ELF-1 (cell line): ENCODE measurements at places on chromosomes 1 and 21.

DNA sequence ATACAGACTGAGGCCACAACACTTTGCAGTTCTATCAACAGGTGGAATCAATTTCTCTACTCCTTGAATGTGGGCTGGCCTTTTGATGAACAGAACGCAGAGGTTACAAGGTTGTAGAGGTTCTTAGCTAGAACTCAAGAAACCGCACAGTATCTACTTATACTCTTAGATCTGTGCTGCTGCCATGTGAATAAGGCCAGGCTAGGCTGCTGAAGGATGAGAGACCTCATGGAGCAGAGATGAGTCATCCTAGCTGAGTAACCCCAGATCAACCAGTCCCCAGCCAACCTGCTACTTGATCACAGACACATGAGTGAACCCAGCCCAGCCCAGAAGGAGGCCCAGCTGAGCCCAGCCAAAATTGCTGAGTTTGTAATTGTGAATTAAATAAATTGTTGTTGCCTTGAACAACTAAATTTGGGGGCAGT is 35.3 kb upstream of the BCAR3 start:
- DNase-seq = no peak

- peak; percentile 80 for DNase-seq
Observed at GRCh38 chr1:6423321-6423999, 1.1 kb upstream of the ESPN start.

- no peak for DNase-seq
Observed at GRCh38 chr1:40803447-40803846, 19.9 kb downstream of the KCNQ4 start.

DNA sequence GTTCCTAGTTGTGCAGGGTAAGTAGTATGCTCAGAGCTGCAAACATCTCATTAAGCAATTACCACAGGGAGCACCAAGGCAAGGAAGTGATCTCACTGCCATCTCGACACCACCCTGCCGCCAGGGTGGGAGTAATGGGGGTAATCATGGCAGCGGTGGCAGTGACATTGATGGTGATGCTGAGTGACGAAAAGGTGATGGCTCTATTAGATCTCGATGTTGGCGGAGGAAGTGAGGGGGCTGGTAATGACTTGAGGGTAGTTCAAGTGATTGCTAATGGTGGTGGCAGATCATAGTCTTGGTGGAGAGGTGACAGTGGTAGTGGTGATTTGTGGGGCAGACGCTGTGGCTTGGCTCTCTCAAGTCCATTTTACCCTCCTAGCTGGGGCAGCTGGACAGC is 25.4 kb upstream of the TENT5B start:
- DNase-seq = no peak

GRCh38 chr1:1777950-1778662 is at the start of gene NADK:
Gene NADK, minus strand, starts transcription at chr1:1778470. Its CDS starts 13,064 bp downstream, at chr1:1765406.
- DNase-seq = peak; percentile 44

GRCh38 chr1:79235301-79236002 is 228.9 kb upstream of the ADGRL4 start:
- DNase-seq = no peak

GRCh38 chr1:238558156-238558555 is 667.4 kb upstream of the ZP4 start:
- DNase-seq = no peak

GRCh38 chr1:234953655-234954405 is 174.8 kb downstream of the TOMM20 start:
- DNase-seq = no peak

GRCh38 chr1:246580497-246581370 is 14.5 kb downstream of the CNST start:
- DNase-seq = no peak

- no peak for DNase-seq
Observed at GRCh38 chr1:214143006-214143992, 137.7 kb upstream of the SMYD2 start.

DNA sequence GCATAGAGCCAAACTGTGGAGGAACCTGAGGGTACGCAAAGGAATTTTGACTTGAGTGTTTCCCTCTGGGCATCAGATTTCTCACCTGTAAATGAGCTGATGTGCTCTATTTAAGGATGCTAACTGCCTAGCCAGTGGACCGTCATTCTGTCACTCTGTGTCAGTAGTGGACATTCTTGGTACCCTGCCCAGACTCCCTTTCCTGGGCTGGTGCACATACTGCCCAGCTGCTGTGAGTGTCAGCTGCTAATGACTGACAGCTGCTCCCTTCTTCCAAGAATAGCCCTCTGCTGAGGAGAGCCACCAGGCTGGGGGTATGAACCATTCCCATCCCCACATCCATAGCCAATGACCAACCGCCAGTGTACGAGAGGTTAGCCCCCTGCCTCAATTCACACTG is 193.1 kb upstream of the DAB1 start:
- no peak for DNase-seq

- no peak for DNase-seq
Observed at GRCh38 chr1:78153092-78153736, 107.4 kb downstream of the GIPC2 start.

DNA sequence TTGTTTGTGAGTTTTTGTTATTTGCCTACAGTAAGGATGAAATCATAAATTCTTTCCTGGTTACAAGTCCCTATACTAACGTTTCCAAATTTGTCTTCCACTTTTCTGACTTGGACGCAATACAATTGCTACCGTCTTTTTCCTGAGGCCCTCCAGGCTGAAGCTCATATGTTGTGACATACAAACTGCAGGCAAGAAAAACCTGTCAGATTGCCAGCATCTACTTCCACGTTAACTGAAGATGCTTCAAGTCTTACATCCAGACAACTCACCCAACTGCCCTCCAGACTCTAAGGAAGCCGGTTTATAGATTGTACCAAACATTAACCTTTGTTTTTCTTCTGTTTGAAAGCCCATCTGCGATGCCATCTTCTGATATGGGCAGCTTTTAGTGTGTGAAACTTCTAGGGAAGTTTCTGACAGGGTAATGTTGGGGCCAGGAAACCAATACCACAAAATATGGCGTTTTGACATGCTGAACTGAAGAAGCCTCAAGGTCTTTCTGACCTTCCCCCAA is 21.4 kb upstream of the RNF11 start:
- DNase-seq = no peak

DNA sequence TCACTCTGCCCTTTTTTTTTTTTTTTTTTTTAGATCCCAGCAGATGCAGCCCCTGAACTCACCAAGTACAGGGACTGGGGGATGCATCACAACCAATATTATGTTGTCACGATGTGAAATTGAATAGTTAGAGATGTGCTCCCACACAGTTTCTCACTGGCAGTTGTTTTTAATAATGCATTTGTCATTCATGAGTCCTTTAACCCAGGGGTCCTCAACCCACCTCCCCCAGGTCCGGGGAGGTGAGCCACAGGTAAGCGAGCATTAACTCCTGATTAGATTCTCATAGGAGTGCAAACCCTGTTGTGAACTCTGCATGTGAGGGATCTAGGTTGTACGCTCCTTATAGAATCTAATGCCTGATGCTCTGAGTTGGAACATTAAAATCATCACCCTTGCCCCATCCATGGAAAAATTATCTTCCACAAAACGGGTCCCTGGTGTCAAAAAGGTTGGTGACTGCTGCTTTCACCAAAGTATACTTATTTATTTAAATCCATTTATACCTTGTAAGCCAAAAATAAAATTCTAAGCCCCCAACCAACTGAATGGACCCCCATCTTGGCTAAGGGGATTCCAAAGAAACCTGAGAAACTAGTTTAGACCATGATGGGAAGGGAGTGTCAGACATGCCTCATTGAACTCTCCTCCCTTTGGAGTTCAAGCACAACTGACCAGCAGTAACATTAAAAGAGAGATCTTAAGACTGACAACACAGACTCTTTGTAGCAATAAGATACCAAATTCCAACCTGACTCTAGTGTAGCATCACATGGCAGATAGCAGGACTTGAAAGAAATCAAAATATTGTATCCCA is 119.3 kb upstream of the ATP1A1 start:
- DNase-seq = no peak

DNA sequence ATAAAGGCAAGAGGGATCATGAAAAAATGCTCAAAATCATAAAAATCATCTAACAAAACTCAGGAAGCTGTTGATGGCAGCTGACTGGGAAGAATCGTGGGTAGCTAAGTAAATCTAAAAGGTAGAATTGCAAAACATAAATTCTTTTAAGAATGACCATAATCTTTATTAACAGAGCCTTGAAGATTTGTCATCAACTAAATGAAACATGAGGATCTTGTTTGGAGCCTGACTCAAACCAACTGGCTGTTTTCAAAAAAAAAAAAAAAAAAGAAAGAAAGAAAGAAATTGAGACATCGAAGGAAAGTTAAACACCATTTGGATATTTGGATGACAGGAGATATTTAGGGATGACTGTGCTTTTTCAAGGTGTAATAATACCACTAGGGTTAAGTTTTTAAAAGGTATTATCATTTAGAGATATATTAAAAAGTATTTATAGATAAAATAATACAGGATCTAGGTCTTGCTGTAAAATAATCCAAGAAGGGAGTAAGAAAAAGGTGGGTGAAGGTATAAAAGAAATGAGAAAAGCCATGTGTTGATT is 48.6 kb downstream of the CD34 start:
- no peak for DNase-seq

DNA sequence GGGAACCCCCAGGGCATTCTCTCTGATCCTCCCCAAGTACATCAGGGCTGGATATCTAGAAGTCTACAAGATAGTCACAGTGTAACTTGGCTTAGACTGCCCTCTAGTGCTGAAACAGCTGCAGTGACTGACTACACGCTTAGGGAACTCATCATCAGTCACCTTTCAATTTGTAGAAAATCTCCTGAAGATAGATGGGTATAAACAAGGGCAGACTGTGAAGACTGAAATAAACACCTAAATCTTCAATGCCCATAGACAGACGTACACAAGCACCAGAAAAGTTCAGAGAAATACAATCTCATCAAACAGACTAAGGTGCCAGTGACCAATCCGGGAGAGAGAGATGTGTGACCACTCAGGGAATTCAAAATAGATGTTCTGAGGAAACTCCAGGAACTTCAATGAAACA is 46.6 kb downstream of the PACC1 start:
- DNase-seq = peak; percentile 77

GRCh38 chr1:74586253-74586897 is 74.0 kb upstream of the LRRC53 start:
- no peak for DNase-seq

GRCh38 chr21:42557420-42557819 is 43.8 kb downstream of the SLC37A1 start:
- DNase-seq = no peak

DNA sequence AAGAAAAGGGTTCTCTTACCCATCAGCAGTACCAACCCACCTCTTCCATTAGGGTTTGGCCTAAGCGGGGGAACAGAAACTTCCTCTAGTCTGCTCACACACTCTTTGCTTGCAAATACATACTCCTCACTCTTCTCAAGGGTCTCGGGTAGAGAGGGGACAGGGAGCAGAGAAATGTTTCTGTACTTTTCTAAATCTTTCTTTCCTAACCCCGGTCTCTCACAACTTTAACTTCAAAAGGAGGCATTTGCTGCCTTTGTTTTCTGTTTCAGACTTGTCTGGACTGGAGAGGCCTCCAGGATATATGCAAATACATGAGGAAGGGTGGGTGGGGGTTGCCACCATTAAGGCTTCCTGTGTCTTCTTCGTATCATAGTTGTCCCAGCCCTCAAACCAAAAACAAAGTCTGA is 10.5 kb upstream of the LAX1 start:
- DNase-seq = no peak

- peak; percentile 83 for DNase-seq
Observed at GRCh38 chr1:110207831-110208230, 2.3 kb upstream of the KCNC4 start.

- DNase-seq = no peak
Observed at GRCh38 chr1:204461331-204462228, 33.0 kb downstream of the PIK3C2B start.

- DNase-seq = no peak
Observed at GRCh38 chr1:234489007-234489697, 10.2 kb upstream of the TARBP1 start.

DNA sequence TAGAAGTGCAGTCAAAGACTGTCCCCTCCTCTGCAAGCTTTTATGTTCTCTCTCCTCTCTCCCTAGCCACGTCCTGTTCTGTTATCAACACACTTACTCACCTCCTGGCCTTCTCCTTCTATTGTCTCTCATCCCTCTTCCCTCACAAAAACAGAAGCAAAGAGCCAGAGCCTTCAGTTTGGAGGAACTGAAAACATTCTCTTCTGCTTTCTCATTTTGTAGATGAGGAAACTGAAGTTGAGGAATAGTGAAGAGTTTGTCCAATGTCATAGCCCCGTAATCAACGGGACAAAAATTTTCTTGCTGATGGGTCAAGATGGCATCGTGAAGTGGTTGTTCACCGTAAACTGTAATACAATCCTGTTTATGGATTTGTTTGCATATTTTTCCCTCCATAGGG is 1.9 kb downstream of the NLRP3 start:
- no peak for DNase-seq

DNA sequence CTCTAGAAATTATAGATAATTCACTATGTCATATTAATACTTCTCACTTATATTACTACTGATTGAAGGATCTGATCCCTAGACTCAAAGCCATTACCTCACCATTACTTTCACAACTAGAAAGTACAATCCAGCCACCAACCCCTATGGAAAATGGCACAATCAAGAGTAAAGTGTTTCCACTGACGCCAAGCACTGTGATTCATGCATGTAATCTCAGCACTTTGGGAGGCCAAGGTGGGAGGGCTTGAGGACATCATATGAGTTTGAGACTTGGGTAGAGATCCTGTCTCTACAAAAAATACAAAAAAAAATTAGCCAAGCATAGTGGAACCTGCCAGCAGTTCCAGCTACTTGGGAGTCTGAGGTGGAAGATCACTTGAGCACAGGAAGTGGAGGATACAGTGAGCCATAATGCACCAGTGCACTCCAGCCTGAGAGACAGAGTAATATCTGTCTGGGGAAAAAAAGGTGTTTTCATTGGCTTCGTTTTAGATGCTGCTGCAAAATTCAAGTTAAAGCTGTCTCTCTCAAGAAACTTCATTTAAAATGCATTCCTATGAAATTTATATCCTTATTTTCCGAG is 126.5 kb downstream of the AKT3 start:
- DNase-seq = no peak

- DNase-seq = no peak
Observed at GRCh38 chr1:109527098-109527811, 12.4 kb upstream of the GPR61 start.

DNA sequence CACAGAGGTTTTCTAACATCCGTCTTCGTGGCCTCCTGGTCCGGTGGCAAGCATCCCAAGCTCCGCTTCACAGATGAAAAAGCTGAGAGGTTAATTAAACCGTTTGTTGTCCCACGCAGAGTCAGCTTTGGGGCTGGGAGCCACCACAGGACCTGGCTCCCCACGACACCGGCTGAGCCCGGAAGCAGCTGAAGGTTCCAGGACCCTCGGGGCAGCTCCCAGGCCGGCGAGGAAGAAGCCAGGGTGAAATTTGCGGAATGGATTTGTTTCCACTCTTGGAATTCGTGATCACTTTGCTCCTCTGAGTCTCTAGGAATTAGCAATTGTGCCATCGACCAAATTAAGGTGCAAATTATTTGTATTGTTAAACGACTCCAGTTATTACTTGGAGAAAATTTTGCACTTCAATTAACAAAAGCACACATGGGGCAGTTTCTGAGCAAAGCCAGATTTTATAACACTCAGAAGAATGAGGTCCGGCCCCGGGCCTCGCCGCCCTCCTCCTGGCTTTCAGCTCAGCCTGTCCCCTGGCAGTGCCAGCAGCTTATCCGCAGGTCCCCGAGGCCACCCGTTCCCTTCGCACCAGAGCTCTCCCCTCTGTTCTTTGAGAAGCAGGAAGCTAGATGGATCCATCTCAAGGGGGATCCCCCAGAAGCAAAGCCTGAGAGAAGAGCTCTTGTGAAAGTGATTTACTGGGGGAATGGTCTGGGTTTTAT is 69.1 kb downstream of the SIK1 start:
- no peak for DNase-seq

GRCh38 chr1:99675994-99676393 is 30.1 kb downstream of the PALMD start:
- DNase-seq = no peak
